Stomach (tissue), 19 donors: ENCODE measurements at places on chromosomes 2 and 18. TPM values are rescaled to one million over a fixed set of nuclear protein-coding genes. Genes with fewer than 3 reads are reported as not detected.
A peak's percentile ranks its signal among the peaks of the same experiment; 100 is the strongest.

- H3K4me3 ChIP-seq, result no peak overlapping the region
- H3K27me3 ChIP-seq, result peaks cover 22% of the 10 kb centered on the region
- no peak for DNase-seq
- peaks cover 7% of the 10 kb centered on the region for H3K4me1 ChIP-seq
- peak overlapping the region; percentile 65 for H3K27ac ChIP-seq
These were observed 776 bp upstream of the SPEG start for GRCh38 chr2:219433666-219434467.

DNA sequence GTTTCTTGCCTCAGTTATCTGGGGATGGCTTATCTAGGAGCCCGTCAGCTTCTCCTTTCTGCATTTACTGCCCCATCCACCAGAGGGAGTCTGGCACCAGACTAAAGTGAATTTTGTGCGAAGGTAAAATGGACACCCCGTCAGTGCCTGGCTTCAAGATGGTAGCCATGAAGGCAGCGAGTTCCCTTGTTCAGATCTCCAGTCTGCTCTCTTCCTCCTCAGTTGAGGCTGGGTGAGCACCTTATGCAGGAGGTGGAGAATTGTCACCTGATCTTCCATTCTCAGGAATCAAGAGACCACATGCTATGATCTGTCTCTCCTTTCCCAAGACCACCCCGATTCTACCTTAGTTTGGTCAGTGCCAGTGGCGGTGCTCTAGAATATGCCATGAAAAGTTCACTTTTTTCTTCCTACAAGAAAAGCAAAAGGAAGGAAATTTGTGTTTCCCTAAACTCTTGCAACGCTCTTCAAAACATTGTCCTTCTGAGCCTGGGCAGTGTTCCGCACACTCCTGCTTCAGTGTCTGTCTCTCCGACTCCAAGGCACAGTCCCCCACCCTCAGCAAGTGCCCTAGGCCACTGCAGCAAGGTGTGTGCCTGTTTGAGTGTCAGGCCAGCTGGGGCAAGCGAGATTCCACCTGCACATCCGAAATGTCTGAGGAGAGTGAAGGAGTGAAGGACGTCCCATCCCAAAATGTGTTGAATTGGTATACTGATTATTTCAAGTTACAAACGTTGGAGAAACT, 168.6 kb downstream of the SS18 start:
- no peaks in the 10 kb centered on the region for H3K4me1 ChIP-seq
- no peak overlapping the region for H3K4me3 ChIP-seq

DNA sequence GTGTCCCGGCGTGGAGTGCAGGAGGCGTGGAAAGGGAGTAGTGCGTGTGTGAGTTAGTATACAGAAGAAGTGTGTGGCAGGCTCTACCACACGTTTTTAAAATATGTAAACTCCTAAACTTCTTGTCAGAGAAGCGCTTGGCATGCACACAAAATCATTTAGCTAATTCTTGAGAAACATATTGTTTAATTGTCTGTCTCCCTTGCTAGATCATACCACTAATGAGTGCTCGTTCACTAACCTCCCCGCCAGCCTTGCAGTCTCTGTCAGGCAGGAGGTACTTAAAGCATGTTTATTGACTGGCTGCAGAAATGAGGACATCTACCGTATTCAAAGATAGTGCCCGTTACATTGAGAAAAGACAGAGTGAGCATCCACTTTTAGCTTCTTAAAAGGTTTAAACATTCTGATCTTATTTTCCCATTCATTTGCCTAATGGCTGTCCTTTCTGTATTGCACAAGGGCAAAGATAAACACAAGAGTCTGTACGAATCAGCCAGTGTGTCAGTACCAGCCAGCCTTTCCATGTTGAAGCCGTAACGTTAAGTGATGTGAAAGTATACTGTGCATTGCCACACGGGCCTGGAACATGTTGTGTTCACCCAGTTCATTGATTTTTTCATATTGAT, 41.4 kb downstream of the TRAPPC12 start:
- peaks cover 90% of the 10 kb centered on the region for H3K36me3 ChIP-seq
- no peak overlapping the region for H3K27ac ChIP-seq
- no peaks in the 10 kb centered on the region for H3K4me1 ChIP-seq
- no peak overlapping the region for H3K4me3 ChIP-seq

DNA sequence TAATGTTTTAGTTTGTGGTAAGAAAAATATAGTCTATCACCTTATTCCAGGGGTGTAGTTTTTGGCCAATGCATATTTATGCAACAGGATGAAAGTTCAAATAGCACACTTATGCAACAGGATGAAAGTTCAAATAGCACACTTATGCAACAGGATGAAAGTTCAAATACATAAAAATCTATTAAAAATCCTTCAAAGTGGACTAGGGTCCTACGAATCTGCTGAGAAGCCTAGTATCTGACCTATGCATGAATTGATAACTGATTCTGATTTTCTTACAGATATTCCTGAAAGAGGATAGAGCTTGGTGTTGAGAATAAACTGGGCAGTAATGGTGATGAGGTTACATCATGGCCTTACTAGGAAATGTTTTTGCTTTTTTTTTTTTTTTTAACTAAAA, 2.8 kb downstream of the PECR start:
- DNase-seq, result no peak
- peaks cover 53% of the 10 kb centered on the region for H3K4me1 ChIP-seq
- no peaks in the 10 kb centered on the region for H3K36me3 ChIP-seq

NCKAP1 gene
- total RNA-seq, result 100 TPM

NEUROD1 gene
- total RNA-seq, result 1.2 TPM
